RKO (cell line): ENCODE measurements at places on chromosomes 4 and X.

- no peak for DNase-seq
These were observed 16.3 kb downstream of the PJA1 start for GRCh38 chrX:69148946-69149345.

GRCh38 chr4:5759236-5760075 lies 48.5 kb downstream of the EVC start:
- DNase-seq, result no peak

- DNase-seq, result no peak
These were observed 25.0 kb downstream of the UTP14A start for GRCh38 chrX:129930941-129931410.

GRCh38 chr4:182494103-182494502 lies 250.9 kb downstream of the TENM3 start:
- DNase-seq, result no peak

DNA sequence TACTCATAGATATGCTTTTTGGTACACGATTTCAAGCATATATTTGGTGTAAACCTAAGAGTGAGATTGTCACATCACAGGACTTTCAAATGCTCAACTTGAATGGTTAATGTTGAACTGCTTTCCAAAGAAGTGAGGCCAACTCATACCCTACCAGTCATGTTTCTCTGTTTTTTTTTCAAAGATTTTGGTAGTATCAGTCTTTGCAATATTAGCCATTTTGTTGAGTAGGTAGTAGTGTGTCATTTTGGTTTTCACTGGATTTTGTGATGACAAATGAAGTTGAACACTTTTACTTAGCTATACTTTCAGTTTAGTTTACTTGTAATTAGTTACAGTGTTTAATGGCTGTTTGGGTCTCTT lies 12.5 kb upstream of the HS3ST1 start:
- DNase-seq, result no peak

- no peak for DNase-seq
These were observed 52.6 kb downstream of the RGS12 start for GRCh38 chr4:3345384-3345783.

GRCh38 chr4:36024901-36025660 lies 219.2 kb downstream of the ARAP2 start:
- DNase-seq, result no peak

DNA sequence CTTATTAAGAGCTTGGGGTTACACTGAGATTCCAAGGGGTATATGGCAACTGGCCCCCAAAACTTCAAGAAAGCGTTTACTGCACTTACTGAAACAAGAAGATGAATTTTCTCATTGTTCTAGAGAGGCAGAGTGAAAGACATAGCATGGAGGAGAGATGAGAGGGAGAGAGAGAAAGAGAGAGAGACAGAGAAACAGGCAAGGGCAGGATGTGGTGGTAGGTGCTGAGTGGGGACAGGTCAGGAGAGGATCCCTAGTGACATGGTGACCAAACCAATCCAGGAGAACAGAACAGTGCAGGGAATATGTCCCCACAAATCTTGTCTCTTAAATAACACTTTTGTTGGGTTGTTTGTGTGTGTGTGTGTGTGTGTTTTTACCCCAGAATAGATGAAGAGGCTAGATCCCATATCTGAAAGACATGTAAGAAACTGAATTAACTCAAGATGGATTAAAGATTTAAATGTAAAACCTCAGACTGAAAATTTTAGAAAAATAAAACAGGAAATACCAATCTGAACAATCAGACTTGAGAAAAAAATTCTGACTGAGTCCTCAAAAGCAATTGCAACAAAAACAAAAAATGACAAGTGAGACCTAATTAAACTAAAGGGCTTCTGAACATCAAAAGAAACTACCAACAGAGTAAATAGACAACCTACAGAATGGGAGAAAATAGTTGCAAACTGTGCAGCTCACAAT lies 202.2 kb downstream of the QDPR start:
- no peak for DNase-seq

DNA sequence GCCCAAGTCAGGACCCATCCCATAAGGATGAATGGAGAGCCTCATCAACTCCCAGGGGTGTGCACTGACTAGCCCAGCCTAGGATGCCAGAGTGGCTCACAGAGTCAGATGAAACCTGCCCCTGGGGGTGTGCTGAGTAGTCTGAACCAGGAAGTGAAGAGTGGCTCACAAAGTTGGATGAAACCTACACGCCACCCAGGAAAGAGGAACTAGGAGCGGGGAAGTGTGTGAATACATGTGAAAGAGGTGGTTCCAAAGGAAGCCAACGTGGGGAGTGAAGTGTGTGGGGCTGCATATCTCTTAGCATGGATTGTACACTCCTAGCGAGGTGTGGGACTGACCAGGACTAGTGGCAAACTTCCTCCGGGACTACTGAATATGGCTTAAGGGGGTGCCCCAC lies 902.1 kb upstream of the NDST4 start:
- DNase-seq, result no peak

DNA sequence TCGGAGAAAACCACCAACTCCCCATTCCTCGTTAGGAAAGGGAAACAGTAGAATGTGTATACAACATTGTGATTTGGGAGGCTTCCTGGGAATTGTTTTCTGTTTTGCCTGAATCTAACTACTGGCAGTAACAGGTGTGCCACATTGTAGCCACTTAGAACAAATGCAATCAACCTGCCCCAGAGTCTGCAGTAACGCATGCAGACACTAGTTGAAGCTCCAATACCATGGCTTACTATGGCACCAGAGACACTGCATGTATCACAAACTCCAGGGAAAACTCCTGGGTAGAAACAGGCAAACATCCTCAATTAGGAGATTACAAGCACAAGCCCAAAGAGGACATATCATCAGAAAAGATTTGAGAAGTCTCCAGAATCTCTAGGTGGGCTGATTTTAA lies 154.2 kb upstream of the NEIL3 start:
- no peak for DNase-seq

DNA sequence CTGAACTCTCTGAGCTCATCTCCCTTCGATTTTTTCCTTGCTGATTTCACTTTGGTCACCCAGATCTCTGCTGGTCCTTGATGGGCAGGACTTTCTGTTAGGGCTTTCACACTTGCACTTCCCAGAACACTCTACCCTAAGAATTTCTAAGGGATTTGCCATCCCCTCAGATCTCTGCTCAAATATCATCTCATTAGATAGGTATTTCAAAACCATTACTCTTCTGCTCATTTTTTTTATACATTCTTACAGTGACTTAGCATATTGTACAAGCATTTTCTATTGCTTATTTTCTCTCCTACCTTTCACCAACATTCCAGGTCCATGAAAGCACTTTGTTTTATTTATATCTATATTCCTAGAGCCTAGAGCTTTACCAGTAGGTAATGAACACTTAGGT lies 913.3 kb downstream of the PDHA2 start:
- DNase-seq, result no peak

DNA sequence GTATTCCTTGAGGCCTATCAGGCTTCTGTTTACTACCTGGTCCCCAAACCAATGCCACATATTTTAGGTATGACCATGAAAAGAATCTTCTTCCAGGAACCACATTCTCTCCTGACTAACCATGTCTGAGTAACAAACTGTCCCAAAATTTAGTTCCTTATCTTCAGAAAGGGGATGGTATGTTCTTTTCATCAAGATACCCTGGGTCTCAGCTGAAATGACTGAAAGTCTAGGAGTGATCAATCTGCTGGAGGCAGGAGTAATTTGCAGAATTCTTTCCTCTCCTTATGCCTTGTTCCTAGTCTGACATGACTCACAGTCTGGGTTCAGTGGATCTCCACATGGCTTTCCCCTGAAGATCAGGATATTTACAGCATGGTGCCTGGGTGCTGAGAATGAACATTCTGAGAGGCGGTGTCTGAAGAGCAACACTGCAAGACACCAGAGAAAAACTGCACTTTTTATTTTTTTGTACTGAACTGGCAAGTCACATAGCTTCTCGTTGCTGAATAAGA lies 665.5 kb downstream of the TLL1 start:
- DNase-seq, result no peak
